CD4-positive, CD25-positive, alpha-beta regulatory T cell (primary cell): ENCODE measurements at places on chromosomes 6 and 20.

DNA sequence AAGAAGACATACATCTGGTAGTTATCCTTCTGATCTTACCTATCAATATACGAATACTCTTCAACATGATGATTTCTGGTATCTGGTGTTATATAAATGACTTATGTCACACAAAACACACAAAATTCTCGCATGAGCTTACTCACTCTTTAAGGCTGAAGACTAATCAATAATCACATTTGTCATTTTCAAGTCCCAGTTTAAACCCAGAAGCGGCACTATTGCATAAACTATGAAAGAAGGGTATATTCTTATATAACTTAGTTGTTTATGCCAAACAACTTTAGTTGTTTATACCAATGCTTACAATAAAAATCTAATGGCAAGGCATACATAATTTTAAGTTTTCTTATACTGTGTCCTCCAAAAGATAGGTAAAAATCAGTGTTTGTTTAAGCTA is 293.1 kb downstream of the GRIK2 start:
- H3K36me3 ChIP-seq: no peaks in the 10 kb centered on the region
- H3K4me3 ChIP-seq: no peak overlapping the region
- DNase-seq: no peak
- no peak overlapping the region for H3K27ac ChIP-seq

DNA sequence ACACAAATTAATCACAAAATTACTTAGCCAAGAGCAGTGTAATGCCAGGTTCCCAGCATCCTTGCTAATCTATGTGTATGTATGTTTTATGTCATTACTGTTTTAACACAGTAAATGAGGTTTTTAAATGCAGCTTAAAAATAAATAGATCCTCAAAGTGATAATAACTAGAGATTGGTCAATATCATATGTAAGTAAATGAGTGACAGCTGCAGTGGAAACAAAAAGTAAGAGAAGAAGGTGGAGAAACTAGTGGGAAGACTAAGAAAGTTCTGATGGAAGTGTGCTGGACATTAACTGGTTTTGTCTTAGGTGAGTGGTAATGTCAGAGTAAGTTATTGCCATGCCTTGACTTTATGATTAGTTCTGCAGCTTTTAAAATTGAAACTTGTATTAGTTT is 1.9 kb upstream of the GJB7 start:
- no peak for DNase-seq
- H3K27ac ChIP-seq: no peak overlapping the region
- H3K4me3 ChIP-seq: no peak overlapping the region
- H3K27me3 ChIP-seq: no peaks in the 10 kb centered on the region

GRCh38 chr6:34146021-34146782 is at the start of gene GRM4:
Gene GRM4 (minus strand): TSS chr6:34146087. CDS start chr6:34133496, 12,591 bp downstream.
- H3K4me1 ChIP-seq: peaks cover 33% of the 10 kb centered on the region
- H3K27ac ChIP-seq: no peak within 1 kb of the TSS
- H3K4me3 ChIP-seq: no peak within 1 kb of the TSS
- H3K36me3 ChIP-seq: no peaks in the 10 kb centered on the region
- H3K27me3 ChIP-seq: peaks cover 6% of the 10 kb centered on the region

DNA sequence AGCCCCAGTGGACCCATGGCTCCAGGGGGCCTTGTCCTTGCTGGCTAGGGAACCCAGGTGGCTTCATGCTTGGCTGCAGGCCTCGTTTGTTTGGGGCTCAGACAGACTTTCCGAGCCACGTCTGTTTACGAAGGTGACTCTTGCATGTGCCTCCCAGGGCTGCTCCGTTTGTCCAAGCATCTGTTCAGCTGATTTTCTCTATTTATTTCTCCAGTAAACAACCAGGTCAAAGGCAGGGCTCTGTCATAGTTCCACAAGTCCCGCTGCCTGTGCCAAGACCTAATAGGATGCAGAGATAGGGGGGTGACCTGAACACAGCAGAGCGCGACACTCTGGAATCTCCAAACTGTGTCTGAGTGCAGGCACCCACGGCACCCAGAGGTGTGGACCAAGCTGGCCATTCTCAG is 12.8 kb upstream of the SPO11 start:
- H3K27ac ChIP-seq: no peak overlapping the region
- H3K36me3 ChIP-seq: no peaks in the 10 kb centered on the region
- no peak overlapping the region for H3K4me3 ChIP-seq
- peaks cover 12% of the 10 kb centered on the region for H3K27me3 ChIP-seq
- no peak for DNase-seq

GRCh38 chr20:19016140-19016497 is 196.3 kb upstream of the SLC24A3 start:
- H3K27ac ChIP-seq: no peak overlapping the region
- H3K4me3 ChIP-seq: no peak overlapping the region
- H3K27me3 ChIP-seq: no peaks in the 10 kb centered on the region
- no peaks in the 10 kb centered on the region for H3K4me1 ChIP-seq
- no peaks in the 10 kb centered on the region for H3K36me3 ChIP-seq
